ENCODE measurements at places on chromosomes 7 and 10.

- peak; percentile 47 for DNase-seq
Measured at GRCh38 chr10:103598654-103599115, 105.2 kb downstream of the NEURL1 start.

DNA sequence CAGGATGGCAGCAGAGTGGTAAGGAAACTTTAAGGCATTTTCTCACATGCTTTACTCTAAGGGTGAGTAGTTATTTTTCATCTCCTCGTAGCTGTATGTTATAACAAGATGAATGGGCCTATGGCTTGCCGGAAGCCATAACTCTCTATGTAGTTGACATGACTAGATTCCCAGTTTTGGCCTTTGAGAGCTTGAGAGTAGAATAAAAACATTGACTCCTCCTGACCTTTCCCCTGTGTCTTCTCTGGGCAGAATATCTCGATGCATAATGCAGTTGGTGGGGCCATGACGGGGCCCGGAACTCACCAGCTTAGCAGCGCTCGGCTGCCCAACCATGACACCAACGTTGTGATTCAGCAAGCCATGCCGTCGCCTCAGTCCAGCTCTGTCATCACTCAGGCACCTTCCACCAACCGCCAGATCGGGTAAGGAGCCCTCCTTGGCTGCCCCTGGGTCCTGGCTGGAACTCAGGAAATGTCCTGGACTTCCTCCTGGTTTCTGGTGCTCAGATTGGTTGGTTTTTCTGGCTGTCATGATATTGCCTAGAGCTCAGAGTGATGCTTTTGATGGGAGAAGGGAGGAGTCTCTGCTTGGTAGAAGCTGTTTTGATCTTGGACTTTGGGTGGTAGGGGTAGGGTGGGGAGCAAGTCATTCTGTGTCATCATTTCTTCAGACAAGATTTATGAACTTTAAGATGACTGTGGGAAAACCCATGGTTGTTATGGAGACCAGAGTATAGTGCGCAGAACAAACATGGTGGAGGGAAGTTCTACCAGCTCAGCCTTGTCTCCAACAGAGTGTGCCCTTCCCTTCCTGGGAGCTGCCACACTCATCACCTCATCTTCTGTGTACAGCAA lies 158.0 kb downstream of the CREB5 start:
- no peak for DNase-seq

- no peak for DNase-seq
Measured at GRCh38 chr10:74949034-74949832, 122.8 kb downstream of the KAT6B start.

DNA sequence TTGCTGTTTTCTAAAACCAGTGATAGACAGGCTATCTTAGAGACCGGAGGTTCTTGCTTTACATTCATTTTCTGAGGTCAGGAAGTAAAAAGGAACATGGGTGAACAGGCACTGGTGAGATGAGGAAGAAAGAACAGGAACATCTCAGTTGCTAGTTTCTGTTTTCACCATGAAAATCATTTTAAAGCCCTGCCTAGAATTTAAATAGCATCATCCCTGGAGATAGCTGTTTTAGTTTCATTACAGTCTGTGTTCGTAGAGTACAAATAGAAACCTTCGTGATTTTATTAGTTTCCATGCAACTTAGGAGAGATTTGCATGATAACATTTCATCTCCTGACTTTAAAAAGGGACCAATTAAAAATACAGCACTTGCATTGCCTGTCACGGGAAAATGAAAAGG lies 14.7 kb downstream of the KCNMA1 start:
- no peak for DNase-seq

- DNase-seq = no peak
Measured at GRCh38 chr7:101985057-101985902, 167.9 kb downstream of the CUX1 start.

- peak; percentile 49 for DNase-seq
Measured at GRCh38 chr10:99845837-99846382, 63.5 kb downstream of the ABCC2 start.

DNA sequence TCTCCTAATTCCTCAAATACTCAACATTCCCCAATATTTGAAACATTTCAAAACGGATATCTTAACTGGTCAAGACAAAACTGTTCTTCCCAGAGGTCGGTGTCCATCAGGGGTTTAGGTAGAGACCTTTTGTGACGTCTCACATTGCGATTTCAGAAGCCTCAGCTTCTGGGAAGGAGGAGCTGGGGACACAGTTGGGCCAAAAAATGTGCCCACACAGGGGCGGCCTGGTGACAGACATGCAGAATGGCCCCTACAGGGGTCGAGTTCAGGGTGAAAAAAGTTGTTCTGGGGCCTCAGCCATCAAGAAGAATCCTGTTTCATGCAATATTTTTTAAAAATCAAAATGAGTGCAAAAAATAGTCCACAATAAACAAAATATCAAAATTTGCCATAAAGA lies 108.7 kb upstream of the PFKP start:
- no peak for DNase-seq

DNA sequence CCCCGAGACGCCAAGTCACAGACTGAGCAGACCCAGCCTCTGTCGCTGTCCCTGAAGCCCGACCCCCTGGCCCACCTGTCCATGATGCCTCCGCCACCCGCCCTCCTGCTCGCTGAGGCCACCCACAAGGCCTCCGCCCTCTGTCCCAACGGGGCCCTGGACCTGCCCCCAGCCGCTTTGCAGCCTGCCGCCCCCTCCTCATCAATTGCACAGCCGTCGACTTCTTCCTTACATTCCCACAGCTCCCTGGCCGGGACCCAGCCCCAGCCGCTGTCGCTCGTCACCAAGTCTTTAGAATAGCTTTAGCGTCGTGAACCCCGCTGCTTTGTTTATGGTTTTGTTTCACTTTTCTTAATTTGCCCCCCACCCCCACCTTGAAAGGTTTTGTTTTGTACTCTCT lies 215.6 kb downstream of the TCF7L2 start:
- no peak for DNase-seq

GRCh38 chr7:107810626-107811025 lies 7.6 kb upstream of the SLC26A3 start:
- no peak for DNase-seq

DNA sequence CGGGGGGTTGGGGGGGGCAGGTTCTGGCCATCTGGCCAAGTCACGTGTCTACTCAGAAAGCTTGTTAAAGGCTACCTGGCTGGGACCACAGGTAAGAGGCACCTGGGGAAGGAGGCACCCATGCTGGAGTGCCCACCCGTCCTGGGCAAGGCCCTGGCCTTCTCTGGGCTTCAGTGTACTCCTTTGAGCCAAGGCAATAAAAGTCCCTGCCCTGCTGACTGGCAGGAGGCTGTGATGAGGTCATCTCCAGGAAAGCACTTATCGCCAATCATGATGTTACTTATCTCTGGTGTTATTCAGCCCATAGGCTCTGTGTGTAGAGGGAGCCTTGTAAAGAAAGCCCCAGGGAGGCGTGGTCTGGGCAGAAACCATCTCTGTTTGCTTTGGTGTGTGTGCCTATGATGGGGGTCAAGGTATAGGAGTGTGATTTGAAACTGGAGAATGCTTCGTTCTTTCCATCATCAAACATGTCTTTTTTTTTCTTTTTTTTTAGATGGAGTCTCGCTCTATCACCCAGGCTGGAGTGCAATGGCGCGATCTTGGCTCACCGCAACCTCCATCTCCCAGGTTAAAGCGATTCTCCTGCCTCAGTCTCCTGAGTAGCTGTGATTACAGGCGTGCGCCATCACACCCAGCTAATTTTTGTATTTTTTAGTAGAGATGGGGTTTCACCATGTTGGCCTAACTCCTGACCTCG lies 2.5 kb upstream of the CLDN4 start:
- DNase-seq = peak; percentile 42

DNA sequence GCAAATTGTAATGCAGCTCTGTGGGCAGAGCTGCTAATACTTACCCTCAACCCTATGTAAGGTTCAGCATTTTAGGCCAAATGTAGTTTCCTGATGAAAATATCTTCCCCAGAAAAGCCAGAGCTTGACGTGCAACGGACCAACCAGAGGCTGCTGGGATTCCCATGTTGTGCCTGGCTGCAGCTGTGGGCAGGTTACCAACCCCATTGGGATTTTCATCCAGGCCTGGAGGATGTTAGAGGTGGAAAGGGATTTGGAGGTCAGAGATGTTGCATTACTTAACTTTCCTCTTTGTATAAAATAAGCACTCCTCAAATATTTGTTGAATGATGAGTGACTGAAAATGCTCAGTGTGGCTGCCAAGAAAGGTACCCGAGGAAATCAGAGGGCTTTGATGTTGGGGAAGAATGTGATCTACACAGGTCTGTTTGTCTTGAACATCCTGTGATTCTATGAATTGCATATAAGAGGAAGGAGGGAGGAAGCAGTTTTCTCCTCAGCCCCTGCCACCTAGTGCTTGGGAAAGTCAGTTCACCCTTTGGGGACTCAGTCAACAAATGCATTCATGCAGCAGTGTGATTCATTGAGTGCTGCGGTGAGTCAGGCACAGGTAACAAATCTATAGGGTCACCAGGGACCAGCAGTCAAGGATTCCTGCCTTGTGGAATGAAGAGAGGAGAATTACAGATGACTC lies 487.2 kb downstream of the RPS24 start:
- peak; percentile 15 for DNase-seq

GRCh38 chr10:103793920-103794883 lies 61.2 kb downstream of the SH3PXD2A start:
- no peak for DNase-seq

DNA sequence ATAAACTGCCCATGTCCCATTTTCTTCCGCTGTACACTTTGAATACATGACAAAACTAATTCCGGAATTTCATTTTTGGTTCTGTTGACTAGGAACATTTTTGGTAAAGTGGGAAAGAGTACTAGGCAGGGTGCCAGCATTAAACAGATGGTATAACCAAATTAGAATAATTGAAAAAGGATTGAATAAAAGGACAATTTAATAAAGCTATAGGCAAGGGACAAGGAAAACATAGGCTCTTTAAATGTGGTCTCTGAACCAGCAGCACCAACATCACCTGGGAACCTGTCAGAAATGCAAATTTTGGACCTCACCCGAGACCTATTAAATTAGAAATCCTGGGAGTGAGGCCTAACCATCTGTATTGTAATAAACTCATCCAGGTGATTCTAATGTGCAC lies 376.9 kb downstream of the LRRTM3 start:
- DNase-seq = no peak

- no peak for DNase-seq
Measured at GRCh38 chr7:150668977-150669376, 16.5 kb upstream of the GIMAP2 start.

DNA sequence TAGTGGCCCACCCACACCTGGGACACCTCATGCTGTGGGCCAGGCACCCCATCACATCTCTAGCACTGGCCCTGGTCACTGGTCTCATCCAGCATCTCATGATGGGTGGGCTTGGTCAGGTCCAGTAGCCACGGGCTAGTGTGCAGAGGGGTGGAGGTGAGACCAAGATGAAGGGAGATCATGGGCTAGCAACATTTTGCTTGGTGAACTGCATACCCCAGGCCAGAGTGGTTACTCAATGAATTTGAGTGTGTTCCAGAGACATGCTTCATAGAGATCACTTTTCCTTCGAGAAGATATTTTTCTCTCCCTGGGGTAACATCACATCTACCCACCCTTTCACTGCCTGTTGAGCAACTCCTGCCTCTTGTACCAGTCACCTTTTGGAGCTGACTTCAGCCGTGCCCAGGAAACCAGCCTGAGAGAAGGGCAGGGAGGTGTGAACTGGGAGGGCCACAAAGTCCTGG lies 44.2 kb downstream of the MINDY4 start:
- no peak for DNase-seq

DNA sequence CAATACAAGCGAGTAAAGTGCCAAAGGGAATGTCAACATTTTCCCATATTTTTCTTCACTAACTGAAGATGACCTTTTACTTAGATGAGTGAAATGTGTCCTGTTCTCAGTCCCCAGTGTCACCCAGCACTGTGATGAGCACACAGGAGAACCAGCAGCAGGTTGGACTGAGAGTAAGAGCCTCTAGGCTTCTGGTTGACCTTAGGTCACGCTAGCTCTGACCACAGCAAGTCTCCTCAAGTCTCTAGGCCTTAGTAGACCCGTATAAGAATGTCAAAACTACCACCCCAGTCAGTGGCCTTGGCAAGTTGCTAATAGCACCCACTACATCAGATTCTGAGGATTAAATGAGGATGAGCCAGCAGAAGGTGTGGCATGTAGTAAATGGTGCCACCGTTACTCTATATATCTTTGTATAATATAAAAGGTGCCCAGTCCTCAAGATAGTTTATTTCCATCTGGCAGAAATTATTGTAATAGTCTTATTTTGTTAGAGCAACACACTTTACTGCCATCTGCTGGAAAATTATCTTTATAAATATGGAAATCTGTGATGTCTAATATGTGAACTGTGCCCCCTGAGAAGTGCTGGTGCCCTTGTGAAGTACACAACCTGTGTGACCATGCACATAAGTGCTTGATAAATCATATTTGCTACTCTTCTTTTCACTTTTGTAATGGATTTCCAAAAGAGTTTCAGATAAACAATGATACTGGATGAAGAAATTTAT lies 75.7 kb downstream of the SPAG6 start:
- no peak for DNase-seq

DNA sequence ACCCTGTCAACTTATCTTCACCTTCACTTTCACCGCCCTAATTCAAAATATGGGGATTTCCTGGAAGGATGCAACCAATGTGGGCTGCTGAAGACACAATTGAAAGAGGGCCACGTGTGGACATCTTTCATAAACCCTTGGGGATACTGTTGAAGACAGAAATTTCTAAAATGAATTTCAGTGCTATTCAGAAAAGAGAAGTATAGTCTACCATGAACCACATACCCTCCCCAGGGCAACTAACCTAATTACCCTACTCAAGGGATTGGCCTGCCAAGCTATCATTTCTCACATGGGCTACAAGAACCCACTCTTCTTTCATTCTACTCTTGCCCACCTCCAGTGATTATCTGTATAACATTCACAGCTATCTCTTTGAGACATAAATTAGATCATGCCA lies 226.0 kb downstream of the PHTF2 start:
- DNase-seq = no peak

DNA sequence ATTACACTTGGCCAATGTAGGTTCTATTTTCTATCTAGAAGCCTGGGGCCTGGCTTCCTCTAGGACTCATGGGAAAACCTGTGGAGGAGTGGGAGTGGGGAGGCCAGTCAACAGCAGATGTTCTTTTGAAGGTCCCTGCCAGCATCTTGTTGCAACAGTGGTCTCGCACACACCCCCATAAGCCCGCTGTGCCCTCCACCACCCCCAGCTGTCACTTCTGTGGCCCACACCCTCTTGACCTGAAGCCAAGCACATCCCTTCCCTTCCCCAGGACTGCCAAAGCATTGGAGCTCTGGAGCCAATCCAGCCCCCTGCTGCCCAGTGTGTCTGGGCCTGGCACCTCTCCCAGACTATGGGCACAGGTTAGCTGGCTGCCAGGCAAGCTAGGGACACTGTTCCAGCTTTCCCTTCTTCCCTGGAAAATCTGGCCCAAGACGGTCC lies 1.9 kb upstream of the STX1A start:
- no peak for DNase-seq

- DNase-seq = no peak
Measured at GRCh38 chr7:116357781-116358670, 141.5 kb upstream of the CAV2 start.
